ENCODE measurements at places on chromosomes 6 and 20.

DNA sequence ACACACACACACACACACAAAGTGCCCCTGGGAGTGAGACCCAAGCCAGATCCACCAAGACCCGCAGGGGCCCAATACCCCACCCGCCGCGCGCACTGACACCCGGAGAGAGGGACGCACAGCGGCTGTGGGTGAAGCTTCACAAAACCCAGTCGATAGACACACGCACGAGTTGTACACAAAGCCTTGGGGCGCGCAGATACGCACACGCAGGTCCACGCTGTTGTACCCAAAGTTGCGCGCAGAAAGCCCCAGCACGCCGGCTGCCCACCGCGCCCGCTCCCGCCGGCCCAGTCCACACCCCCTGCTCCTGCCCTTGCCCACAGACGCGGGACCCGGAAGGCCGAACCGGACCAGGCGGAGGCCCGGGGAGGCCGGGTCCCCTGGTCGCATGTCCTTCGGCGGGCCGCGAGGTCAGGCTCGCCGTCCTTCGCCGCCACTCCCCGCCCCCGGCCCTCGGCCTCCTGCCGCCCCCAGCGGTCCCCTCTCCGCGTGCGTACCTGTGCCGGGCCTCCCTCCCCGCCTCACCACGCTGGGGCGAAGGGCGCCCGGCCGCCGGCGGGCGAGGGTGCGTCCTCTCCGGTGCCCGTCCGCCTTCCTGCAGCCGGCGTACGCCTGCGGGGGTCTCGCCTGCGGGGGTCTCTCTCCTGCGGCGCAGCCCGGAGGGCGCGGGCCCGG, at the start of gene TMEM74B:
Gene TMEM74B (minus strand): TSS at position 344 of the 678 bp plus-strand sequence. CDS start 1,180 bp downstream, outside the sequence.
- no peak for DNase-seq
- H3K4me1 ChIP-seq, result peaks cover 12% of the 10 kb centered on the region
- peak within 1 kb of the TSS; percentile 21 for H3K27ac ChIP-seq
- H3K36me3 ChIP-seq, result peaks cover 2% of the 10 kb centered on the region
- H3K4me3 ChIP-seq, result peak within 1 kb of the TSS; percentile 85
- peaks cover 41% of the 10 kb centered on the region for H3K27me3 ChIP-seq

- peaks cover 7% of the 10 kb centered on the region for H3K27me3 ChIP-seq
- H3K36me3 ChIP-seq, result no peaks in the 10 kb centered on the region
- H3K27ac ChIP-seq, result no peak overlapping the region
- no peak overlapping the region for H3K4me3 ChIP-seq
Observed at GRCh38 chr20:62068997-62069396, 3.3 kb upstream of the TAF4 start.

DNA sequence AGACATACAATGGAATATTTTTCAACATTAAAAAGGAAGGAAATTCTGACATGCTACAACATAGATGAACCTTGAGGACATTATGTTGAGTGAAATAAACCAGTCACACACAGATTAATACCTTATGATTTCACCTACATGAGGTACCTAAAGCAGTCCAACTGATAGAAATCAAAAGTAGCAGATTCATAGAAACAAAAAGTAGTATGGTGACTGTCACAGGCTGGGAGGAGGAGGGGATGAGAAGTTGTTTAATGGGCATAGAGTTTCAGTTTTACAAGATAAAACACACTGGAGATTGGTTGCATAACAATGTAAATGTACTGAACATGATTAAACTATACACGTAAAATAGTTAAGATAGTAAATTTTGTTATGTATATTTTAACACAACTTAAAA, 48.5 kb upstream of the OLIG3 start:
- H3K4me3 ChIP-seq, result no peak overlapping the region
- peaks cover 14% of the 10 kb centered on the region for H3K27me3 ChIP-seq
- DNase-seq, result no peak
- no peak overlapping the region for H3K27ac ChIP-seq
- H3K36me3 ChIP-seq, result no peaks in the 10 kb centered on the region

- H3K27me3 ChIP-seq, result no peaks in the 10 kb centered on the region
- DNase-seq, result no peak
- H3K4me3 ChIP-seq, result no peak overlapping the region
- H3K4me1 ChIP-seq, result peaks cover 2% of the 10 kb centered on the region
Observed at GRCh38 chr20:25294459-25295385, 46.8 kb downstream of the PYGB start.

- H3K4me3 ChIP-seq, result peak overlapping the region; percentile 8
- DNase-seq, result no peak
- peaks cover 5% of the 10 kb centered on the region for H3K27me3 ChIP-seq
- H3K36me3 ChIP-seq, result no peaks in the 10 kb centered on the region
- peak overlapping the region; percentile 41 for H3K27ac ChIP-seq
Observed at GRCh38 chr6:52221302-52221701, 23.0 kb downstream of the IL17F start.

DNA sequence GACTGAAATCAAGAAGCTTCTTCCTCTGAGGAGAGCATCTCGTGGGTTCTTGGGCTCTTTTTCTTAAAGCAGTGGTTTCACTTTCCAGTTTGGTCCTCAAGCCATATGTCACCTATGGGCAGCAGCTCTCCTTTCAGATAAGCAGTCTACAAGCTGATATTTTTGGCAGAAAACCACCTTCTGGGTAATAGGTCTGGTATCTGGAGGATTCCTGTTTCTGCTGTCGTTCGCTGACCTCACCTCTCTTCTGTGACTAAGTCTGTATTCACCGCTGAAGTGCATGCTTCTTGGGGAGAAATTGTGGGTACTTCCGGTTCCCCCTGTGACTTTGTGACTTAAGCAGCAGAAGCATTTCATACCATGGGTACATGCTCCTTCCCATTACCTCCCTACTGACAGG, 193.6 kb downstream of the EDN1 start:
- DNase-seq, result no peak
- H3K4me3 ChIP-seq, result no peak overlapping the region
- peaks cover 3% of the 10 kb centered on the region for H3K4me1 ChIP-seq
- peaks cover 21% of the 10 kb centered on the region for H3K27me3 ChIP-seq

DNA sequence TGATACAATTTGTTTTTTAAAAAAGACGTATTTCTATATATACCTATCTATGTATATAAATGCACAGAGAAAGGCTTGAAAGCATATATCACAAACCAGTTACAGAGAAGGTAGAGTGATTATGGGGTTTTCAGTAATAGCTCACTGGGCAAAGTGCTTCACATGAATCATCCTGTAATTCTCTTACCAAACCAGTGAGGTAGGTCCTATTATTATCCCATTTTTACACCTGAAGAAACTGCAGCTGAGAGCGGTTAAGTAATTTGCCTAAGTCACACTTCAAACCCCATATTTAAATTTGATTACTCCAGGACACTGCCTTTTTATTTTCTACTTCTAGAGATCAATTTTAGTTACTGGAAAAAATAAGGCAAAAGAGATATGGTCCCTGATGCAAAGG, 4.4 kb downstream of the GSS start:
- no peak overlapping the region for H3K4me3 ChIP-seq
- DNase-seq, result no peak
- H3K36me3 ChIP-seq, result peaks cover 4% of the 10 kb centered on the region
- no peak overlapping the region for H3K27ac ChIP-seq

- peak overlapping the region; percentile 95 for H3K27ac ChIP-seq
- H3K36me3 ChIP-seq, result peaks cover 3% of the 10 kb centered on the region
- H3K4me3 ChIP-seq, result peak overlapping the region; percentile 88
- no peaks in the 10 kb centered on the region for H3K27me3 ChIP-seq
Observed at GRCh38 chr6:28943223-28943556, 19.4 kb upstream of the TRIM27 start.

GRCh38 chr6:129033581-129033980, 150.6 kb downstream of the LAMA2 start:
- no peaks in the 10 kb centered on the region for H3K36me3 ChIP-seq
- no peak overlapping the region for H3K27ac ChIP-seq
- no peaks in the 10 kb centered on the region for H3K27me3 ChIP-seq
- H3K4me3 ChIP-seq, result no peak overlapping the region

DNA sequence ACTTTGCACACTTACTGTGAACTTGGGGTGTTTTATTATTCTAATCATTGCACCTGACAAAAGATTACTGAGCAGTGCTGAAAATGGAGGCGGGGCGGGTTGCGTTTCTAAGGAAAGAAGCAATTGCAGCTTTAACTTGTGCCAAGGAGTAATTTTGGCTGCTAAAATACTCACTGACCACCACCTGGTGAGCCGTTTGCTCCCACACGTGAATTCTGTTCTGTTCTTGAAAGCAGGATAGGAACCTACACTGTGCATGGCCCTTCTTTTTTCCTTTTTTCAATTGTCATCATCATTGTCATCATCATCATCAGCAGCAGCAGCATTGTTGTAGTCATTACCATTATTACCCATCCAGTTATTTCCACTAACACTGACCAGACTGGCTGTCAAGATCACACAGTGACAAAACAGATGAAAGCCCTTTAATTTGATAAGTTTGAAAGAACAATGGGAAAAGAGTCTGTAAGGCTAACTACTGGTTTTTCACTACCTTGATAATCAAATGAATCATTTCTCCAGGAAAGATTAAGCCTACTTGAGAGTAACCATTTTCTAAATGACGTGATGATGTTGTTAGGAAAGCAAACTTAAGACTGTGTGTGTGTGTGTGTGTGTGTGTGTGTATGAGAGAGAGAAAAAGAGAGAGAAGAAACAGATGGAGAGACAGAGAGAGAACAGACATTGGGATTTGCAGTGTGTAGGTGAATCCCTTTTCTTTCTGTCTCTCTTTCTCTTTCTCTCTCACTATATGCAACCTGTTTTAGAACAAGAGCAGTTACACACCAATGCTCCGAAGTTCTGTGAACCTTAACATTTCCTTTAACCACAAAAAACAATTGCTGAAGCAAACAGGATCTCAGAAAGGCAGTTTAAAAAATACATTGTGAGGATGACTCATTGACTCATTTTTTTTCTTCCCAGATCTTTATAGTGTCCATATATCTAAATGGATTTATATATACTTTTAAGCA, 3.8 kb downstream of the RIPOR2 start:
- peak overlapping the region; percentile 98 for H3K27ac ChIP-seq
- no peaks in the 10 kb centered on the region for H3K27me3 ChIP-seq
- H3K4me3 ChIP-seq, result peak overlapping the region; percentile 98
- H3K4me1 ChIP-seq, result peaks cover 52% of the 10 kb centered on the region

DNA sequence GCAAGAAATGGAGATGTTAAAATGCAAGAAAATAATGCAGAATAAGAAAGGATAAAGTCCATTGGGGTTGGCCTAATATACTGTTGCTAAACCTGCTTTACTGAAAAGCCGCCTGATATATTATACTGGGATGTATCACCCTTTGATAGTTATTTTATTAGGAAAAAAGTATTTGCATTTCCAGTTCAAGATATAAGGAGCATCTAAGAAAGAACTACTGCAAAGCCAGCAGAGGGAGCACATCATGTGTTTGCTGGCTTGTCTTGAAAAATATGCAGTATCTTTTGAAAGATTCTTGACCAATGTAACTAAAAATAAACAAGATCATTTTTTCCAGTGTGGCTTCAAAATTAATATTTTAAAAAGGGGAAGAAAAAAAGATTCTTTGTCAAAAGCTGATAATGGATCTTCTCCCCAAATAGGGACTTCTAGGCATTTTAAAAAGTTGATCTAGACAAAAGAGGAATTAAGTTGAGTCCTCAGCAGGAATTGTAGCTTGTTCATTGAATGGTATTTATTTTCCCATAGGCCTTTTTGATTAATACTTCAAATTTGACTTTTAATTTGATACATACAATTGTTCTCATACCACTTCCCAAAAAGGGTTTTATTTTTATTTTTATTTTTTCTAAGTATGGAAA, 214.9 kb downstream of the ZFAND3 start:
- no peaks in the 10 kb centered on the region for H3K27me3 ChIP-seq
- H3K36me3 ChIP-seq, result peaks cover 2% of the 10 kb centered on the region
- DNase-seq, result no peak

DNA sequence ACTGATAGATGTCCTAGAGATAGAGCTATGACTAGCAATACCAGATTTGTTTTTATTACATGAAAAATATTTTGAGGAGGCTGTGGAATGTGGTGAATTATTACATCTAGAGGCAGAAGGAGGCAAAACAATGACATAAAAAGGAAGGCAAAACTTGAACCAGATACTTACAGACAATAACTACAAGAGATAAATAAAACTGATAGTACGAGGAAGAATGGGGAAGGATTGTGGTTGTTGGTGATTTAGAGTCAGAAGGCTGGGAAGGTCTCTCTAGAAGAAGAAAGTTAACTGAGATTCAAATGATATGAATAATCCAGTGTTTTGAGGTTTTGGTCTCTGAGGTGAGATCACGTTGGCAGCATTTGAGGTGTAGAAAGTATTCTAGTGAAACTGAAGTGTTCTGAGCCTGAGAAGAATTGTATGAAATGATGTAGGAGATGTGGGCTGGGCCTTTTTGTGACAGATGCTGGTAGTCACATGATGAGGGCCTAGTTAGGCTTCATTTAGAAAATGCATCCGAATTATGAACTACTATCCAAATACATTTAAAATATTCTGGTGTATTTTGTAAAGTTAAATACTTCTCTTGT, 589.1 kb downstream of the EYS start:
- H3K4me3 ChIP-seq, result no peak overlapping the region
- no peaks in the 10 kb centered on the region for H3K4me1 ChIP-seq
- H3K36me3 ChIP-seq, result no peaks in the 10 kb centered on the region
- H3K27ac ChIP-seq, result no peak overlapping the region

DNA sequence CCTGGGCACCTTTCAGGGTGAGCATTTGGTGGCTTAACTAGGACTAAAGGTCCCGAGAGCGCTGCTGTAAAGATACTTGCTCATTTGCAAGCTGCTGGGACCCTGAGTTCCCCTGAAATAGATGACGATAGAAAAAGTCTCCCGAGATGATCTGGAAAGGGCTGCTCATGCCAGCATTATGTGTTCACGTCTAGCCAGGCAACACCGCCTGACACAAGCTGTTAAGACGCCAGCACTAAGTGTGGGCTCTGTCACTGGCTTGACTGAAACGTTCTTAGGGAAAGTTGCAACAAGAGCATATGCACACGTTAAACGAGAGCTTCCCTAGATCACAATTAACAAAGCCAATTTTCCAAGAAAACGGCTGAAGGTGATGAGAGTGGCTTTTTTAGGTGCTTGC, 113.7 kb downstream of the SLC23A2 start:
- H3K4me1 ChIP-seq, result peaks cover 5% of the 10 kb centered on the region
- H3K27ac ChIP-seq, result no peak overlapping the region
- peaks cover 9% of the 10 kb centered on the region for H3K36me3 ChIP-seq
- H3K27me3 ChIP-seq, result no peaks in the 10 kb centered on the region
- no peak for DNase-seq

DNA sequence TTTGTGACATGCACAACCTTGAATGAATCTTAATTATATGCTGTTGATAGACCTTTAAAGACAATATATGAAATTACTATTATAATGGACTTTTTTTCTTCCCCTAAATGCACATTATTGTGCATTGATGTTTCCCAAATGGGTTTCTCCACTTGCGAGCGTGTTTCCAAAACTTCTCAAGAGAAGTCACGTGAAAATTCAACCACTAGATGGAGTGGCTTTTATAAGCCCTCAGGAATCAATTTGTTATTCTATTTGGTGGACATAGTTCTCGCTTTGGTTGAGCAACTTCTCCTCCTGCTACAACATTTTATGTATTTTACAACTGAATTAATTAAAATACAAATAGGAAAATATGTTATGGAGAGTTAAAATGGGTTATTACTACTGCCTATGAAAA, 9.0 kb downstream of the CNR1 start:
- no peaks in the 10 kb centered on the region for H3K36me3 ChIP-seq
- H3K4me3 ChIP-seq, result no peak overlapping the region
- DNase-seq, result no peak
- H3K4me1 ChIP-seq, result no peaks in the 10 kb centered on the region
- H3K27ac ChIP-seq, result no peak overlapping the region
